Cortex of kidney (tissue), 1 donor: ENCODE measurements at places on chromosomes 5 and 9.

- no peak for DNase-seq
These were observed 1.5 kb upstream of the RNF180 start for GRCh38 chr5:64164166-64164565.

- DNase-seq = no peak
These were observed 57.0 kb downstream of the DUSP1 start for GRCh38 chr5:172713809-172714490.

- DNase-seq = no peak
These were observed 8.0 kb downstream of the KLF9 start for GRCh38 chr9:70406434-70406862.

DNA sequence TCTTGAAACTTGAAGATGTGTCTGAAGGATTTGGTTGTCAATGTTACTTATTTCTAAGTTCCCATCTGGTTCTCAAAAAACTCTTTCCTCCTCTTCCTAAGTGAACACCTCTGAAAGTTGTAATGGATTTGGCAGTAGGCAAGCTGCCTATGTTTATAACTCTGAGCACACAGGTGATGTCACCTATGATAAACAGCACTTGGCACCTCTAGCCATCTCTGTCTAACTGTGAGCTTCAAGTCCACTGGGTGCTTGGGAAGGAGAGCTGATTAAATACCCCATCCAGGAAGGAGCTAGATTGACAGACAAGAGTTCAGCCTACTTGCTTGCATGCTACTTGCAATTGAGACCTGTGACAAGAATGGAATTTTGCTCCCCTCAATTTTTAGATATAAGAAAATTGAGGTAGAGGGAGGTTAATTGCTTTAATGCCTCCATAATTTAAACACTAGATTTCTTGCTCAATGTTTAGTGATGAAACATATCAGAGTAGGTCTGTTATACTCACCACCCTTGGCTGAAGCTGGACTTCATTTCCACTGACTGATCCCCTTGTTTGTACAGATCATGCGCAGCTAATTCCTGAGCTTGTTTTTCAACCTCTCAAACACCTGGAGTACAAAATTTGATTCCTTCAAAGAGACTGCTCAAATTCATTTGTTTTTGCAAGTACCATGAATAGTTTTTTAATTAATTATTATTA, 49.9 kb downstream of the PDE4D start:
- DNase-seq = no peak

DNA sequence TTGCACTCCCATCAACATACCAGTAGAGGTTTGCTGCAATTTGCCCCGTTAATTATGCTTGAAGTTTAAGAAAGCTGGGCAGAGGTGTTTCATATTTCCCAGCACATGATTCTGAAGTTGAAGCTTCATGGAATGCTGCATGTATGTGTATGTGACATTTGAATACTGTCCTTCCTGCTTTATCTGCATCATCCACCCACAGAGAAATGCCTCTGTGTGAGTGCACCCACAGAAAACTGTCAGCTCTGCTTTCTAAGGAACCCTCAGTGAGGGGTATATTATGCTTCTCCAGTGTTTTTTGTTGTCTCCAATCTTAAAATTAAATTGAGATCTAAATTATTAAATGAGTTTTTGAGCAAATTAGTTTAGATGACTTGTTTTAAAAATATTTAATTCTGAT, 358.1 kb upstream of the PIK3R1 start:
- no peak for DNase-seq
